ENCODE measurements at places on chromosomes 4 and X.
A peak's percentile ranks its signal among the peaks of the same experiment; 100 is the strongest.

GRCh38 chr4:61011051-61011450 is 189.1 kb upstream of the ADGRL3 start:
- no peak for DNase-seq

GRCh38 chr4:87950493-87950892 is 25.0 kb upstream of the SPP1 start:
- DNase-seq = no peak

DNA sequence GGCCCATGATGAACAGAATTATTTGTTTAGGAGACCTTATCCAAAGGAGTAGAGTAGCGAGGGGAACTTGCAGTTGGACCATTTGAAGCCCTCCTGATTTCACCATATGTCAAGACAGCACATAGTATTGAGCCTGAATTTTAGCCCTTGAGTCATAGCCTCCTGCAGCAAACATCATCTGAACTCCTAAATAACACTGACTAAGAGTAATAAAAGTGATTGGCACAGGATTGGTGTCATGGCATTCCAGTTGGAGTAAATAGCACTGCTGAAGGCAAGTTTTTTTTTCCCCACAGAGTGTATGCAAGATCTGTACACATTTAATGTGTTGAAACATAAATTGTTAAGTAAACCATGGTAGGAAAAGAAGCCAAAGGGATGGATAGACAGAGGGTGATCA is 89.0 kb downstream of the COMMD8 start:
- no peak for DNase-seq

- DNase-seq = no peak
Observed at GRCh38 chr4:186067757-186068385, 1.1 kb upstream of the TLR3 start.

GRCh38 chr4:114180481-114180880 is 201.0 kb upstream of the ARSJ start:
- no peak for DNase-seq

GRCh38 chrX:21778236-21778635 is 20.3 kb upstream of the SMPX start:
- no peak for DNase-seq

- DNase-seq = no peak
Observed at GRCh38 chr4:181939199-181939945, 303.8 kb upstream of the TENM3 start.

- no peak for DNase-seq
Observed at GRCh38 chrX:50877310-50877709, 33.2 kb upstream of the BMP15 start.

- no peak for DNase-seq
Observed at GRCh38 chrX:120604361-120604782, 471 bp downstream of the MCTS1 start.

DNA sequence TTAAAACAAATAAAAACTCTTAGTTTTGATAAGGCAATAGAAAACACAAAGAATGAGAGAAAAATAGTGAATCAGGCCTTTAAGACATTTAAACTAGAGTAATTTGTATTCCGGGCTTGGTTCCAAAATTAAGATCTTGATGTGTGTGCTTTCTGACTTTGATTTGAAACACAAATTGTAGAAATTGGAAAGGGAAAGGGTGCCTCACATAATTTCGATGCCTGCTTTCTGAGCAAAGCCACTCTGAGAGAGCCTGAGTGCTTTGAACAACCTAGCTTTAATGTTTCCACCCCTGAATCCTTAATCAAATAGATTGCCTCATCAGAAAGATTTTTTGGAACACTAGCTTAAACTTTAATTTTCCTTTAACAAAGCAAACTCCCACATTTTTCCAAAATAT is 666.8 kb downstream of the PCDH18 start:
- DNase-seq = no peak

DNA sequence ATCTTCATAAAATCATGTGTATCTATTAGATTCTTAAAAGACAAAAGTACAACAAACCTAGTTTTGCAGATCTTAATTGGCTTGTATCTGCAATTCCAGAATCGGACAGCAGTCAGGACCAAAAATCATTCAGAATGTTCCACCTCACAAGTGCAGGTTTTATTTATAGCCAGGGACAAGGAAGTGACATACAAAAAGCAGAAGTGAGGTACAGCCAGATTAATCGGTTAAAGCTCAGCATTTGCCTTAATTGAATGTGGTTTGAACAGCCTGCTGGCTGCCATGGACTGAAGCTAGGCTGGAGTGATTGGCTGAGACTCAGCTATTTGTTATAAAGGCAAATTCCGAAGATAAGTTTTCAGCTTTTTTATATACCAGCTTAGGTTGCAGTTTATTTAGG is 932.6 kb downstream of the C4orf33 start:
- DNase-seq = no peak

DNA sequence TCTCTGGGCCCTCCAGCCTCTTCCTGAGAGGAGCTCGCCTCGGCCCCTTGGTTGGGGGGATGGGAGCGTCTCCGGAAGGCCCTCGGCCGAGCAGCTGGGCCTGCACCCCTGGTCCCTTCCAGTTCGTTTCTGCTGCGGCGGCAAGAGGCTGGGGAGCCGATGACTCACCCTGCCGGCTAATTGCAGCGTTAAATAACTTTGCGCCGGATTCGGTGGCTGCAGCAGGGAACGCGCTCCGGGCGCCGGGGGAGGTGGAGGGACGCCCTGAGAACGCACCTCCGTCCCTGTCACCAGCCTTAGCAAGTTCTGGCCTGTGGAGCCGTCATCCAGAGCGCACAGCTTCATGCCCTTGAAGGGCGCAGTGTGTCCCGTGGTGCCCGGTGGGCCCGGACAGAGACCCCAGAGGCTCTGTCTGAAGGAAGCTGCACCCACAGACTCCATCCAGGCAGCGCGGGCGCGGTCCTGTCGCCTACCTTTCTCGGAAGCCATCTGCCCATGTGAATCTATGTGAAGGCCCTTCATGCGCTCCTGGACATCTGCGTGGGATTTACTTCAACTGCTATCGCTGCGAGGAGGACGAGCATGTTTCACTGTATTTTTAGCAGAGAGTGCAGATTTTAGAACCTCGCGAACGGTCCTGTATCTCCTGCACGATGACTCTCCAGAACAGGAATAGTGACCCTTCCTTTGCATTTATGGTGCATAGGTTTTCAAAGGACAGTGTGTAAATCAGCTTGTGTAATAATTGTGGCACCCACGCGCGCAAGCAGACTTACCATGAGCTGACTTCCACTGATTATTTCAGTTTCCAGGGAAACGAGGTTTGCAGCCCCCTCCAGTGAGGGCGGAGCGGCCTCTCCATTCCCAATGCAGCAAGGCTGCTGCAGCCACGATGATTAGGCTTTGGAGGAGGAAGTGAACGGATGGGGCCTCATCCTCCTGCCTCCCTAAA is 1.7 kb upstream of the TMEM271 start:
- DNase-seq = peak; percentile 7

DNA sequence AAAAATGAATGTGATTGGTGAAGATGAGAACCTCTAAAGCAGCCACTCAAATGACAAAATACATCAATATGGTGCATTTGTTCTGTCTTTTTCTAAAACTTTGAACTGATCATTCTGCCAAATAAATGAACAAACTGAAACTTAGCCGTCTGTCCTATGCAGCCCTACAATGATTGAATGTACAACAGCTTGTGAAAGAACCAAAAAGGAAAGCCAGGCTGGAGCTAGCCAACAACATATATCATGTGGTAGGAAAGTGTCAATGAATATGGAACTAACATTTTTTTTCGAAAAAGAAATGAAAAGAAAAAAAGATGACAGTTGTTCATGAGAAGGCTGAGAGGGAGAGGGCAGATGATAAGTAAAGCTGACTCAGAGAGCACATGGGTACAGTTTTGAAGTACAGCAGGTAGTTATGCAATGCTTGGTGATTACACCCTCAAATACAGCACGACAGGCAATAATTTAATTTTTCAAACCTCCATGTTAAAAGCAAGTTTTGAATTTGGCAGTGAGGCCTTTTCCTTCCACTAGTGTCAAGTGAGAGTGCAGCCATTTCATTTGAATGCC is 21.2 kb upstream of the SLC7A11 start:
- no peak for DNase-seq

DNA sequence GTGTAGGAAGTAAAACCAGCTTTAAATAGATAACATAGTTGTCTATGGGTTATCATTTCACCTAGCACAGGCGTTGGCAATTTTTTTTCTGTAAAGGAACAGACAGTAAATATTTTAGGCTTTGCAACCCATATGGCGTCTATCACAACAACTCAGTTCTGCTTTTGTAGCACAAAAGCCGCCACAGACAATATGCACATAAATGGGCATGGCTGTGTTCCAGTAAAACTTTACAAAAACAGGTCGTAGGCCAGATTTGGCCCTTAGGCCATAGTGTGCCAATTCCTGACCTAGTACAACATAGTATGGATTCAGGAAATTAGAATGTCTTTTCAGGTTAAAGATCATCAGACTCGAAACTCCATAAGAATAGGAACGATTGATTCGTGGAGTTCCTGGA is 265.3 kb upstream of the GK2 start:
- no peak for DNase-seq

DNA sequence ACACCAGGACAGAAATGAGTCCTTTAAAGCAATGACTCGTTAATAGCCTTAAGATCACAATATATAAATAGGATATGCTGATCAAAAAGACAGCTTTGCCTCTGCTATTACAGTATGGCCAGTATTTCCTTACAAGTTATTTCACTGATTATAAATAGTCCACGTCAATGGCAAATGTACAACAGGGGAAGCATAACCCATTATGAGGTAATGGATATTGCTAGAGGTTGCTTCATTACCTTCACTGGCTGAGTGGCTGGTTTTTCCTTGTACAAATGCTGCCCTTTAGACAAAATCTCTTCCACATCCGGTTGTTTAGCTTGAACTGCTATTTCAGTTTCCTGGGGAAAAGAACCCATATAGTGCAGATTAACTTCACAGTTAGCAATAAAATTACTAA is 764.6 kb upstream of the FTHL17 start:
- no peak for DNase-seq

DNA sequence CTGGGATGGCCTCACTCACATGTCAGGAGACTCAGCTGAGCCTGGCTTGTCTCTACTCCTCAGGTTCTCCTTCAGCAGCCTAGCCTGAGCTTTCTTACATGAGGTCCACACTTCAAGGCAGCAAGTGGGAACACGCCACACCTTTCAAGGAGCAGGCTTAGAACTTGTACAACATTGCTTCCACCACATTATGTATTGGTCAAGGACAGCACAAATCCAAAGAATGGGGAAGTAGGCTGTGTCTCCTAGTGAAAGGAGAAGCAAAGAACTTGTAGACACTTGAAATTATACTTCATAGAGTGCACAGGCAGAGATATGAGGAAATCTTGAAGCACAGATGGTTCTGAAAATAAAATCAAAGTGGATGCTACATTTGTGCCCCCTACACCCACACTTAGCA is 120.9 kb upstream of the NOCT start:
- no peak for DNase-seq

GRCh38 chr4:18198653-18199052 is 177.1 kb upstream of the LCORL start:
- DNase-seq = no peak

DNA sequence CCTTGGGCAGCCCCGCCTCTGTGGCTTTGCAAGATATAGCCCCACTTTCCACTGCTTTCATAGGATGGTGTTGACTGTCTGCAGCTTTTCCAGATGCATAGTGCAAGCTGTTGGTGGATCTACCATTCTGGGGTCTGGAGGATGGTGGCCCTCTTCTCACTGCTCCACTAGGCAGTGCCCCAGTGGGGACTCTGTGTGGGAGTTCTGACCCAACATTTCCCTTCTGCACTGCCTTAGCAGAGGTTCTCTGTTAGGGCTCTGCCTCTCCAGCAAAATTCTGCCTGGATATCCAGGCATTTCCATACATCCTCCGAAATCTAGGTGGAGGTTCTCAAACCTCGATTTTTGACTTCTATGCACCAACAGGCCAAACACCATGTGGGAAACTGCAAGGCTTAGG is 153.7 kb downstream of the TBCK start:
- no peak for DNase-seq

- DNase-seq = no peak
Observed at GRCh38 chr4:5746250-5746649, 35.2 kb downstream of the EVC start.

GRCh38 chr4:188930822-188931221 is 791.6 kb downstream of the TRIML1 start:
- DNase-seq = no peak

DNA sequence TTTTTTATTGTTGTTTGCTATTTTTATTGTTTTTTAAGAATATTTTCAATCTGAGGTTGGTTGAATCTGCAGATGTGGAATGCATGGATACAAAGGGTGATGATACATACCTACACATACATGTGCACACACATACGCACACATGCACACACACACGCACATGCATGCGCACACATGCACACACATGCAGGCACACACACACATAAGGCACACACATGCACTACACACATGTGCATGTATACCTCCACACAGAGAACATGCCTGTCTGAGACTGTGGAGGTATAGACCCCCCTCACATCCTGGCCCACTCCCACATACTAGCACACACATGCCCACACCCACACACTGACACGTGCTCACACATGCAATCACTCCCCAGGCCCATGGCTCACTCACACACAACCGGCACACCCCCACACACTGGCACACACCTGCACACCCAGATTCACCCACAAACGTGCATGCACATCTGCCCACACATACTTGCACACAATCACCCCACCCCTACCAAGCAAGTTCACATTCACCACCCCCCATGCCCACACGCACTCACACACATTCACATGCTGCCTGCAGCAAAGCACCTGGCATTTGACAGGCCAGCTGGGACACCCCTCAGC is 97.6 kb upstream of the AFAP1 start:
- no peak for DNase-seq

- no peak for DNase-seq
Observed at GRCh38 chrX:75155447-75155826, 646 bp downstream of the ABCB7 start.

- DNase-seq = no peak
Observed at GRCh38 chr4:73053974-73054480, 15.5 kb downstream of the COX18 start.

- DNase-seq = no peak
Observed at GRCh38 chrX:70422851-70423341, at the start of gene GDPD2. Gene GDPD2, plus strand, starts transcription at chrX:70423314. Its CDS starts 1,671 bp downstream, at chrX:70424985.

DNA sequence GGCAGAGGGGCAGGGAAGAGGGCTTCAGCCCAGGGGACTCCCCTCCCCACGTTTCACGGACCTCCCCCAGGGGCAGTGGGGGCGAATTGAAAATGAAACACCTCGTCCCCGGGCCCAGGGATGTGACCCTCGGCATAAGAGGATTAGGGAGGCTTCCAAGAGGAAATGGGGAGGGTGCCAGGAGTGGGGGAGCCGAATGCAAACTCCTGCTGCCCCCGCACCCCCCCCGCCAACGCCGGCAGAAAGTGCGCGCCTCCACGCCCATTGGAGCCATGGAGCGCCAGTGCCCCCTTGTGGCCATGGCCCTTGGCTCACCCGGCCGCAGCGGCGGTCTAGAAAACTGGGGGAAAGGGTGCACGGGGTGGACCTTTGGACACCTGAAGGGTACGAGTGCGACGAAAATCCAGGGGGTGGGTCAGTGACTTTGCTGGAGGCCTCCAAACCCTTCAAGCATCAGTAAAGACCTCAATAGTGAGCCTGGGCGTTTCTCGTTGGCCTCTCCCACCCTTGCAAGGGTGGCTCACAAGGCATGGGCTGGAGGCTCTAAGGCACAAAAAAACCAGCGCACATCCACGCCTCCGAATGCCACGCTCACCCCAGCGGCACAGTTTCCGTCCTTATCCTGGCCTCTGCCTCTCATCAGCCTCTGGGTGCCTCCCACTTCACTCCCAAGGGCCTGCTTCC is 120.8 kb upstream of the PJA1 start:
- peak; percentile 4 for DNase-seq

- no peak for DNase-seq
Observed at GRCh38 chr4:6092131-6092530, 73.9 kb upstream of the C4orf50 start.

- DNase-seq = no peak
Observed at GRCh38 chr4:53489279-53489889, 101.9 kb downstream of the LNX1 start.

Measured in stimulated activated CD4-positive, alpha-beta T cell treated with anti-CD3 and anti-CD28 coated beads, Interleukin-15, amount 100 ng/mL, for 48 hours (primary cell).